ENCODE measurements at places on chromosomes 12 and 14.

- no peak for DNase-seq
Measured at GRCh38 chr12:92290350-92290695, 144.7 kb upstream of the BTG1 start.

DNA sequence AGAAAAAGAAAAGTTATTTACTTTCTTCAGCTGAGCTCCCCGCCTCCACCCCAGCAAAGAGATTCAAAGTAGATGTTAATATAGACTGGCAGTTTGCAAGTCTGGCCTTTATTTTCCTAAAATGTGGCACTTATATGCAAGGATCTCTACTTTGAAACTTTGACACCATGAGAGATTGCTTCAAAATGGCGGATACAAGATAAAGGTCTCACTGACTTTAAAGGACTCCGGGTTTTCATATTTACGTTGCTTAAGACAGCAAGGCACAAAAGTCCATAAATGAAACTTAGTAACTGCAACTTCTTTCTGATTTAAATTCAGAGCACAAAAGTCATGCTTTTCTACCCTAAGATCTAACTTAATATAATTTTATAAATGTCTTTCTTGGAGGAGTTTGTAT is 3.5 kb downstream of the OTX2 start:
- DNase-seq = no peak

GRCh38 chr12:54988402-54989054 is 4.0 kb upstream of the TESPA1 start:
- DNase-seq = no peak

- DNase-seq = no peak
Measured at GRCh38 chr14:59228421-59228820, 40.0 kb downstream of the DAAM1 start.

DNA sequence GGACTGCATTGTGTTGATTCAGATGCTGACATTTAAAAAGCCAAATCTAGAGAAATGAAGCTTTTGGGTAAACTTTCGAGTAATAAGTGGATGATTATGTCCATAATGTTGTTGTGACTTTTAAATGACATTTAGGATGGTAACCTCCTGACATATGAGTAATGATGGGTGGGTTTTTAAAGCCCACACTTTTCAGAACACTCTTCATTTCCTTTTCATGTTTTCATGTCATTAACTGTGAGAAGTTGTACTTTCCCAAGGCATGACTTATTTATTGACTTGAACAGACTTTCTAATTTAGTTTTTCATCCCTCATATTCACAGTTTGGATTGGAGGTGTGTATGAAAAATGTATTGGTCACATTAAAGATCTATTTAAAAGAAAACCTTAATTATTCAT is 35.5 kb downstream of the RGS6 start:
- no peak for DNase-seq

Measured in CD4-positive, alpha-beta T cell treated with Interleukin-4 for 1 hour (primary cell).